ENCODE measurements at places on chromosomes 5 and 9. TPM values are rescaled to one million over a fixed set of nuclear protein-coding genes. Genes with fewer than 3 reads are reported as not detected.

Gene SLC34A1
- not detected for total RNA-seq

GRCh38 chr5:140988100-140988499, 21.8 kb downstream of the PCDHAC2 start:
- H3K4me3 ChIP-seq: no peak overlapping the region
- no peak overlapping the region for H3K27ac ChIP-seq
- no peaks in the 10 kb centered on the region for H3K36me3 ChIP-seq
- no peaks in the 10 kb centered on the region for H3K4me1 ChIP-seq
- DNase-seq: no peak

GRCh38 chr5:50710838-50711237, 44.4 kb downstream of the PARP8 start:
- no peaks in the 10 kb centered on the region for H3K27me3 ChIP-seq
- H3K27ac ChIP-seq: peak overlapping the region; percentile 7
- H3K4me1 ChIP-seq: peaks cover 24% of the 10 kb centered on the region
- peak overlapping the region; percentile 4 for H3K4me3 ChIP-seq
- no peak for DNase-seq
- H3K36me3 ChIP-seq: no peaks in the 10 kb centered on the region

DNA sequence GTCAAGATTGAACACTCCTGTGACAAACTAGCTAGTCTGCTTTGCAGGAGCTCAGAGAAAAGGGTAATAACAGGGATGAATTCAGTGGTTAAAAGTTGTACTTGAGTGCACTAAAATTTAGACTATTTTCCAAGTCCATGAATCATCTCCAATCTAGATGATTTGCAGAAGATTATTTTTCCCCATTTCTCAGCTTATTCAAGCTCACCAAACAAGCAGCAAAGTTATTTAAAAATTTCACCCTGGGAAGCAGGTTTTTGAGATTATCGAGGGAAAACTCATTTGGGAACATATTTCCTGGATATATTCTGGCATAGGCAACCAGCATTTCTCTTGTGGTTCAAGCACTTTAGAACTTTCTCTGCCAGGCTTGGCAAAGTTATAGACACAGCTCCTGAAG, 311.4 kb downstream of the TLE1 start:
- no peak overlapping the region for H3K4me3 ChIP-seq
- no peaks in the 10 kb centered on the region for H3K36me3 ChIP-seq
- H3K27me3 ChIP-seq: no peaks in the 10 kb centered on the region
- H3K4me1 ChIP-seq: peaks cover 25% of the 10 kb centered on the region

DNA sequence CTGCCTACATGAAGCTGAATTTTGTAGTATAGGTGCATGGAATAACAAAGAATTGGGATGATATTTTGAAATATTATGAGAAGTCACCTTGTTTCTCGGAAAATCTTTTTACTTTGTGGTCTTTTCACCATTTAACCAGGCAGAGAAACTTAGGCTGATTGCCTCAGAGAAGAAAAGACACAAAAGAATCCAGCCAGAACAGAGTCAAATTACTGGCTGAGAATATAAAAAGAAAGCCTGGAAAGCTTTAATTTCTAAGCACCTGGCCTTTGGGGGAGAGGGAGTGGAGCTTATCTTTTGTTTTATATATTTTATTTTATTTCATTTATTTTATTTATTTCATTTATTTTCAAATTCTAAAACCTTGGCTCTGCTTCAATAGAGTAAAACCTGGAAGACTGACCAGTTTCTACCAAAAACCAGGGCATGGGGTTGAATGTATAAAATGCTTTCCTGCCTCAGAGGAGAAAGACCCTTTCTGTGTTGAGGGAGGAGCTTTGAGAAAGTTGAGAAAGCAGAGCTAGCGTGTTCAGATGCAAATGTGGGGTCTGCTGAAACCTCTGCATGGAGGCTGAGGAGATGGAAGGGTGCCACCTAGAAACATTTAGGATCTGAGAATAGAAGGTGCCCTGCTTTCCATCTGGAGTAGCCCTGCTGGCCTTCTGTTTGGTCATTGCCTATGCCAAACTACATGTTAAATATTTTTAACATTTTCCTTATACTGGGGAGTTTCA, 81.6 kb downstream of the NREP start:
- H3K27me3 ChIP-seq: no peaks in the 10 kb centered on the region
- H3K4me3 ChIP-seq: no peak overlapping the region
- peaks cover 14% of the 10 kb centered on the region for H3K4me1 ChIP-seq
- H3K36me3 ChIP-seq: no peaks in the 10 kb centered on the region
- no peak for DNase-seq
- no peak overlapping the region for H3K27ac ChIP-seq
